ENCODE measurements at places on chromosomes 2 and 18.

DNA sequence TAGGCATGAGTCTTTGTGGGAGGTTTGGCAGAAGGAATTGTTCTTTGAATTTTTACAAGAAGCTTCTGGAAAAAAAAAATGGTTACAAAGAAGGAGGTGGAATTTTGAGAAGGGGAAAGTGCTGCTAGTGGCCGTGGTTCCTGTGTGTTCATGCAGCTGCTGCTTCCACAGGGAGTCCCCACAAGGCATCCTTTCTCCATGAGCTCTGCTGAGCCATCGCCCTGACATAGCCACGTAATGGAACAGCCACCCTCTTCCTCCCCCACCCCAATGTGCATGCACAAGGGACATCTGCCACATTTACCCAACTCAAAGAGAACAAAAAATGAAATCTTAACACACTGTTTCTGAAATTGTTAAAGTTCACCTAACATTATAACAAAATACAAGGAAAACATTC lies 529.7 kb downstream of the SATB2 start:
- DNase-seq: no peak

- DNase-seq: no peak
Measured at GRCh38 chr2:241072151-241072550, 29.9 kb downstream of the MTERF4 start.

DNA sequence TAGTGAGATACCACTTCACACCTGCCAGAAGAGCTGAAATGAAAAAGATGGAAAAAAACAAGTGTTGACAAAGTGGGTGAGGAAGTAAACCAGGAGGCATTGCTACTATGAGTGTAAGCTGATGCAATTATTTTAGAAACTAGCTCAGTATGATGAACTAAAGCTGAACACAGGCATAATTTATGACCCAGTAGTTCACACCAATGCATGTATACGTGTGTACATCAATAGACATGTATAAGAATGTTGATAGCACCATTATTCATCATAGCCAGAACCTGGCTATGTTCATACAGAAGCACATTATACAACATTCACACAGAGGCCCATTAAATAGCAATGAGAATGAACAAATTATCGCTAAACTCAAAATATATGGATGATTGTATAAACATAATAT lies 83.1 kb upstream of the SPOPL start:
- no peak for DNase-seq

DNA sequence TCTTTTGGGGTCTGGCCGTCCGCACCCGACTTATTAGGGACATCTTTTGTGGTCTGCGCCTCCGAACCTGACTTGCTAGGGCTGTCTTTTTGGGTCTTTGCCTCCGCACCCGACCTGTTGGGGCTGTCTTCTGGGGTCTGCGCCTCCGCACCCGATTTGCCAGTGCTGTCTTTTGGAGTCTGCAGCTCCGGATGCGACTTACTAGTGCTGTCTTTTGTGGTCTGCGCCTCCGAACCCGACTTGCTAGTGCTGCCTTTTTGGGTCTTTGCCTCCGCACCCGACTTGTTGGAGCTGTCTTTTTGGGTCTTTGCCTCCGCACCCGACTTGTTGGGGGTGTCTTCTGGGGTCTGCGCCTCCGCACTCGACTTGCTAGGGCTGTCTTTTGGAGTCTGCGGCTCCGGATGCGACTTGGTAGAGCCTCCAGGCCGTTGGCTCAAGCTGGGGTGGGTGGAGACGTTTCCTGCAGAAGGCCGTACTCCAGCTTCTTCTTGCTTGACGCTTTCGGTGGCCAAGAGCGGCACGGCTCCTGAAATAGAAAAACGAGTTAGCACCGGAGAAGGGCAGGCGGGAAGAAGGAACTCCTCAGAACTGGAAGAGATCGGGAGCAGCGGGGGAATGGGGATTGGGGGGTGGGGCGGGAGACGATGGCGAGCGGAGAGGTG lies 498 bp downstream of the TGOLN2 start:
- DNase-seq: no peak

GRCh38 chr2:68931799-68932198 lies 20.9 kb downstream of the GKN2 start:
- no peak for DNase-seq

- no peak for DNase-seq
Measured at GRCh38 chr2:222903234-222904220, 42.7 kb downstream of the ACSL3 start.

DNA sequence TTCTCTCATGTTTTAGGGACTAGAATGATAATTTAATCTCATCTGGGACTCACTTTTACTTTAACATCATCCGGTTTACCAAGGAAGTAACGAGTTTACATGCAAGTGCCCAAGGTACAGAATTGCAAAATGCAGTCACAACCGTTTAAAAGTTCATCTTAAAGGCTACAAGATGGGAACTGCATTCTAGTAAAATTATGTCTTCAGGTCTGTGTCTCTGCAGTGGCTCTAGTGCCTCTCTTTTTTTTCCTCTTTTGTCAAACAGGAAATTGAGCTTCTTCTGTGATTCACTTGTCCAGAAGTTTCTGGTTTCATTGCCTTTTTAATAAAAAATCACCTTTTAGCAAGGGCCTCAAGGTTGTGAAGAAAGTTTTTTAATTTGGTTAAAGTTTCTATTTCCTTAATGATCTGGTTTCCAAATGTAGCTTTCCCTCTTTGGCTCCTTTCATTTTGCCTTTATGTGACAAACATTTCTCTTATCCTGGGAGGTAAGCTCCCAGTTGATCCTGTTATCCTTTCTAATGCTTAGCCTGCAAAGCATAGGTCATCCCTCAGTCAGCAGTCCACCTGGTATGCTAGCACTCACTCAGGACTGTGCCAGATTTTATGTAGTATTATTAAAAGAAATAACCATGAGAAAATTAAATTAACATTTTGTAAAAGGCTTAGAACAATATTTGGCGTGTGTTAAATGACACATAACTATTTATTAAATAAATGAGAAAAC lies 2.4 kb downstream of the GLS start:
- DNase-seq: no peak

DNA sequence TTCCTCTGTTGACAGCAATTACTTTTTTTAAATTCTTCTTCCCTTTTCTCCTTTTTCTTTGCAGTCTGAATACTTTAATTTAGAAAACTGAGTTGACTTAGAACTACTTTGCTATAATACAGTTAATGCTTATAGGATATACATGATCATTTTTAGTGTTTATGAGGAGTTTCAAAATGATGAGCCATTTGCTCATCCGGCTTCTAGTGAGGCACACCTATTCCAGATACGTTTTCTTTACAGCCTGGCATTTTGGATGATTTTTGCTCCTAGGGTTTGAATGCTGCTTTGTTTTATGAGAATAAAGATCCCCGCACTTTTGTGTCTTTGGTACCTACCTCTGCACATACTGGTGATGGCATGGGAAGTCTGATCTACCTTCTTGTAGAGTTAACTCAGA lies 52.8 kb downstream of the EIF5B start:
- DNase-seq: no peak

GRCh38 chr2:148031152-148031551 lies 10.3 kb downstream of the MBD5 start:
- DNase-seq: no peak

- DNase-seq: no peak
Measured at GRCh38 chr2:136377423-136378382, 259.8 kb upstream of the CXCR4 start.

DNA sequence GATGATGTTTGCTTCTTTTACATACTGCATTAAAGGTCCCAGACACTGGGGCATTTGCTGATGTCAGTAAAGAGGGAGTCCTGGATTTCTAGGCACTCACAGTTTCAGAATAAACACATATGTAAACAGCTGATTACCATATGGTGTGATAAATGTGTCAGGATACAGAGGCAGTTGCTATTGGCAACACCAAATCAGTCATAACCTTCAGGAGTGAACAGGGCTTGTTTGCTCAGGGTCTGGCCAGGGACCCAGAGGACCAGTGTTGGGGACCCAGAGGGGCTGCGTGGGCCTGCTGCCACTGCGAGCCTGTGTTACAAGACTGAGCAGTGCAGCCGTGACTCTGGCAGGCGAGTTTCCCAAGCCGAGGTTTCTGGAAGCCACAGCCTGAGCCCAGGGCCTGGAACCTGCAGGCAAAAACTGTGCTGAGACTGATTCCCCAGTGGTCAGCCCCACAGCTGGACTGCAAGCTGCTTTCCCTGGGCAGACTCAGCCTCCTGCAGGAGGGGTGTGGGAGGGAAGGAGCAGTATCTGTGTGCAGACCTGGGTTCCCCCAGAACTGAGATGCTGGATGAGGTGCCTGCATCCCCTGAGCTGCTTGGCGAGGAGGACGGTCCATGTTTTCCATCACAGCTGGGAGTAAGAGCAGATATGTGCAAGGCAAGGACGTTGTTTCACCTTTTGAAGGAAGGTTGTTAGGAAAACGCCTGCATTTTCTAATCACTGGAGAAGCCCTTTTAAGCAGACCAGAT lies 23.6 kb downstream of the ASAP2 start:
- DNase-seq: peak; percentile 5

DNA sequence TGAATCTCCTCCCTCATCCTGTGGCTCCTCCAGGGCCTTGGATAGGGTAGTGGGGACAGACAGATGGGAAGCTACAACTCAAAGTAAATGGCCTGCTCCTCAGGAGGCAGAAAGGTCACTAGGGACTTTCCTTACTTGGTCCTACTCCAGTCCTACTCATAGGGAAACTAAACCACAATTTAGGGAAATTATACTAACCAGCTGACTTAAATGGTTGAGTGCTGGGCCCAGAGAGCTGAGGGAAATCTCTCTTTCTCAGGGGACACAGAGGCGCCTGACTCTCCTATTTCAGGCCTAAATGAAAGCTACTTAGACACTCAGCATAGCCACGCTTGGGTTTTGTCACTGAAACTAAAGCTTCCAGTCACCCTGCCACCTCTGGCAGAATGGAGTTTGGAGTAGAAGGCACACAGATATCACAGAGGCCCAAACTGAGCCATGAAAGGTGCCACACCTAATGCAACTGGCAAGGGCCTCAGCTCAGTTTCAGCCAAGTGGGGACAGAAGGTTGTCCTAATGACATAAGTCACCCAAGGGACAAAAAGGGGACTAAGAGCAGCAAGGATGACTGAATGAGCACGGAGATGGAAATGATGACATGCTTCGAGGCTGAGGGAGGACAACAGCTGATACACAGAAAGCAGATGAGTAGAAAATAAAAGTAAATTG lies 24.0 kb downstream of the CERKL start:
- DNase-seq: peak; percentile 46

- DNase-seq: no peak
Measured at GRCh38 chr2:151619337-151619989, 114.8 kb downstream of the NEB start.

- DNase-seq: no peak
Measured at GRCh38 chr18:23864624-23865023, 149.9 kb upstream of the TTC39C start.

DNA sequence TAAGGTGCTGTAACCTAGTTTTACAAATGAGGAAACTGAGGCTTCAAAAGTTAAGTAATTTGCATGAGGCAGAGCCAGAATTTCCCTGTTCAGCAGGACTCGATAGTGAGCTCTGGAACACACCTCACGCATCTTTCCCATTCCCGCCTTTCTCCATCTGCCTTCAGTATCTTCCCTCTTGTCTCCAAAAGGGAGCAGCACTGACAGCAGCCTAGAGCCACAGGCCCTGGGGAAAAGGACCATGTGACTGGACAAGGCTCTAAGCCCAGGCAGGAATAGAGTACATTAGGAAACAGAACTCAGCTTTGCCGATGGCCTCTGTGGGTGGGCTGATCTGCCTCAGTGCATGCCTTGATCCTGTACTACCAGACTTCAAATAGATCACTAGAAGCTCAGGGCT lies 21.5 kb downstream of the GPR155 start:
- DNase-seq: no peak

DNA sequence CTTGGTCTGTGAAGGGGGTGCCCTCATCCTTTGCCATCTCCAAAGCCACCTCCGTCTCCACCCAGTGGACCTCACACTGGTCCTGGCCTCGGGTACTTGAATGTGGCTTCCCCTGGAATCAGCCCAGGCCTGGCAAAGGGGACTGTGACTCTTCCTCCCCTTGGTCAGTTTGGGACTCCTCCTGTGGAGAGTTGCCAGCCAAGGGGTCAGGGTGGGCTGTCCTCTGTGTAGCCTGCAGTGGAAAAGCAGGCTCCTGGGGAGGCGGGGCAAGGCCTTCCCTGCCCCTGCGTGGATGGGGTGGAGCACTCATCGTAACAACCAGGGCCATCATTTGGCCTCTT lies 59.8 kb downstream of the INHBB start:
- DNase-seq: no peak

GRCh38 chr2:178498137-178498536 lies 17.9 kb downstream of the PLEKHA3 start:
- no peak for DNase-seq

- DNase-seq: no peak
Measured at GRCh38 chr2:171420728-171421563, 12.8 kb downstream of the METTL8 start.
